ENCODE measurements at places on chromosomes 12 and 14.

DNA sequence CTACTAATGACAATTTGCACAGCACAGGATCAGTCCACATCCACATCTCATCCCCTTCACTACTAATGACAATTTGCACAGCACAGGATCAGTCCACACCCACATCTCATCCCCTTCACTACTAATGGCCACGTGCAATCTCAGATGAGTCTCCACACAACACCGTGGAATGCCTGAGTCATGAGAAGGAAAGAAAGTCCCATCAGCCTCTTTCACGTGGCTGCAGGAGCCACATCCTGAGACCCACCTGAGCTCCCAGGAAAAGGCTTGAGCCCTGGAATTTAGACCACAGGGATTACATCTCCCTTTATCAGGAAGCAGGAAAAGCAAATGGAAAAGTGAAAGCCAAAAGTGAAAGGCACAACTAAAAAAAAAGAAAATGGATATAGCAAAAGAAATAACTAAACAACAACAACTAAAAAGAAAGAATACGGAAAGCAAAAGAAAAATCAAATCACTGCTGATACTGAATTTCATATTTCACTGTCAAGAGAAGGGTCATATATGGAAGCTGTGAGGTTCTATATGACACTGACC, 1300.5 kb downstream of the TMEM121 start:
- no peak for DNase-seq

DNA sequence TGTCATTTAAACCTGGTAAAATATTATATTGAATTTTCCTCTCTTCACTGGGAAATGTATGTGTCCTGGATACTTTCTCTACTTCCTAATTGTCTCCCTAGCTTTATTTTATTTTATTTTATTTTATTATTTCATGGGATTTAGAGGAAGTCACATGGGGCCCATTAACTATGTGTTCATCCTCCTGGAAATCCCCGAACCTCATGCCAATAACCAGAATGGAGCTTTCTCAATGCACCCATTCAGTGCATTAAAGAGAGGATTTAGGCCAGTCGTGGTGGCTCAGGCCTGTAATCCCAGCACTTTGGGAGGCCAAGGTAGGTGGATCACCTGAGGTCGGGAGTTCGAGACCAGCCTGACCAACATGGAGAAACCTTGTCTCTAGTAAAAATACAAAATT, 1.3 kb upstream of the RPGRIP1 start:
- DNase-seq = no peak

- DNase-seq = no peak
Measured at GRCh38 chr14:59844186-59844812, 26.3 kb downstream of the RTN1 start.

DNA sequence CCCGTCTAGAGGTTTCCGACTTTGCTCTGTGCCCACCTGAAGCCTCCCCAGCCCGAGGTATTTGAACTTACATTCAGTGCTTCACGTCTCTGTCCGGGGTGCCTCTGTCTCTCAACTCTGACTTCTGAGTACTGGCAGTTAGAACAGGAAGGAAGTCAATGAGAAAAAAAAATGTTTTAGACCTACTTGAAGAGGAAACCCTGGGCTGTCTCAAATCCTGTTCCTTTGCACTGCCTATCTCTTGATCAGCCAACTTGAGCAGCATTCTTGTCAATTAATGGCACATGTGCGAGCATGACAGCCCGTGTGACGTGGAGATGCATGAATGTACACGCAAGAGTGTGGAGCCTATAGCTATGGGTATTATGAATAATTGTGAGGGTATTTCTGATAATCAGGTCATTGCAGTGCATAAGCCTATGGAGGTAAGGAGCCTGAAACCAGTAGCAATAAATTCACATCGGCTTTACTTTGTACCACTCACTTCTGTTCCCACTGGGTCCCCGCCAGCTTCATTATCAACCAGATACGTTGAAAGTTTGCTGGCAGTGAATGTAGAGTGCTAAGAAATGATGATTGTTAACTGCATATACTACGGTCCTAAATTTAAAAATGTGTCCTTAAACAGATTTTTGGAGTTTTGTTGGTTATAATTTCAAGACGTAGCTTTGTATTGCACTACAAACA, at the start of gene ARHGDIB:
TSS of gene ARHGDIB (minus strand) at position 136 of the 687 bp plus-strand sequence. CDS start 10,889 bp downstream, outside the sequence.
- no peak for DNase-seq

GRCh38 chr12:96247563-96247962, 53.4 kb downstream of the ELK3 start:
- DNase-seq = no peak

- no peak for DNase-seq
Measured at GRCh38 chr12:114090211-114090610, 124.1 kb upstream of the RBM19 start.

GRCh38 chr14:58650857-58651256, 13.1 kb downstream of the DACT1 start:
- DNase-seq = no peak

- DNase-seq = no peak
Measured at GRCh38 chr12:101876861-101877805, at the start of gene DRAM1. TSS of gene DRAM1 (plus strand) at chr12:101877580. CDS start at chr12:101877790, 210 bp downstream.

GRCh38 chr12:28961948-28962384, 187.1 kb upstream of the FAR2 start:
- no peak for DNase-seq

GRCh38 chr14:96125536-96125935, 79.1 kb upstream of the BDKRB2 start:
- no peak for DNase-seq

GRCh38 chr12:40207551-40207950, 17.2 kb upstream of the LRRK2 start:
- no peak for DNase-seq

- no peak for DNase-seq
Measured at GRCh38 chr12:28936221-28936620, 212.9 kb upstream of the FAR2 start.

DNA sequence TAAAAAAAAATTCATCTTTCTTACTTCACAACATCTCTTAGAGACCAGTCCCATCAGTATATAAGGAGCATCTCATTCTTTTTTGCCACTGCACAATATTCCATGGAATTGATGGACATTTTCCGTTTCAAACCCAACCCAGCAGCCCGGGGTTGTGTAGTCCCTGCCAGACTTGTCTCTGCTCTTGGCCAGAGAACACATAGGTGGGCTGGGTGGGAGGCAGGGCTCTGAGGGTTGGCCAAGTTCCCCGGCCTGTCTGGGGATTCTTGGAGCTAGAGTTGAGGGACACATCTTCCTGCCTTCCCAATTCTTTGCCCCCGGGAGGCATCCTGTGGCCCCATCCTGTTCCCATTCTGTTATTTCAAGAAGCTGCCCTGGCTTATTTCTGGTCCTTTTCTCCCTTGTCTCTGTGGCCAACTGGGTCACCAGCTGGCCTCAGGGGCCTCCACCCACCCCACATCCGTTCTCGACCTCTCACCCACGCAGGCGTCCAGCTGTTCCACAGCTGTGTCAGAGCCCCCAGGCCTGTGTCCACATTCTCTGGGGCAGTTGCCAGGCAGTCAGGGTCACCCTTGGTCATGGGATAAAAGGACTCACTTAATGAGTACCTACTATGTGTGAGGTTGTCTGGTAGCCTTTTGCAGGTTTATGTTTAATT, 52.0 kb upstream of the CCDC63 start:
- no peak for DNase-seq
